DMS53 (cell line): ENCODE measurements at places on chromosomes 3 and 15.
A peak's percentile ranks its signal among the peaks of the same experiment; 100 is the strongest.

DNA sequence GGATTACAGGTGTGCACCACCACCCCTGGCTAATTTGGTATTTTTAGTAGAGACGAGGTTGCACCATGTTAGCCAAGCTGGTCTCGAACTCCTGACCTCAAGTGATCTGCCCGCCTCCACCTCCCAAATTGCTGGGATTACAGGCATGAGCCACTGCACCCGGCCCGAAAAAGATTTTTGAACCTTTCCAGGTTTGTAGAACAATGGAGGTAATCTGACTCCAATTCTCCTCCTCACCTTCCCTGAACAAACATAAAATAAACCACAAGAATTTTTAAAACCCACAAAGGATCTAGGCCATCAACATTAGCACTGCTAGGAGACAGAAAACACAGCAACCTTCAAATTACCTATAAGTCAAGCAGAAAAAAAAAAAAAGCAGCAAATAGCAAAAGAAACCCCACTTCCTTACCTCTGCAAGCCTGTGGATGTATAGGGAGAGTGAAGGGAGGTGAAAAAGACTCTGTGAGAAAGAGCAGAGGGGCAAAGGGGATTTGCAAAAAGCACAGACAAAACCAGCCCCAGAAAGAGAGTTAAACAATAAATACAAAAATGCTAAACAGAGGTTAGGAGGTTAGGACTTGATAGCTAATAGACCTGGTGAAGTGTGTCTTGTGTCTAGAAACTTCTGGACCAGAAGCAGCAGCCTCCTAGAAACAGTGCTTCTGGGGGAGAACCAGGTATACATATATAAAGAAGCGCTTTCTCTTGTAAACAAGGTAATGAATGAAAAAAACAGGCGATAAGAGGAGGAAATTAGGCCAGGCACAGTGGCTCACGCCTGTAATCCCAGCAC, 32.1 kb downstream of the TFDP2 start:
- DNase-seq, result peak; percentile 82

DNA sequence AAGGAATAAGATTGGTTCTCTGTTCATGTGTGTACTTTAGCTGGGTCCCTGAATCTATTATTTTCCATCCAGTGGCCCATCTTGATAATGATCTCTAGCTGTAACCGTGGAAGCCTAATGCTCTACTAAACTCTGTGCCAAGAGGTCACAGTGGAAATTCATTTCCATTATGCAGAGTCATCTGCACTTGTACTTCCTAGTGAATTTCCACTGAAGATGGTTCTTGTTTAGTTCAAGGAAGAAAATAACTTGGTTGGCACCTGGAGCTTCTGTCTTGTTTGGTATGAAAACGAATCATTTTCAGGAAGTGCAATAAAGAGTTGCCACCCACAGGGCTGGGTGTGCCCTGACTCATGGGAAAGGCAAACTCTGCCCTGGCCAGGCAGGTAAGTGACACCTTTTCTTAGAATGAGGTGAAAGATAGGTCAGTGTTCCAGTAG, 10.3 kb downstream of the LPP start:
- peak; percentile 58 for DNase-seq

GRCh38 chr15:34311563-34311962, 26.0 kb downstream of the SLC12A6 start:
- no peak for DNase-seq

- DNase-seq, result peak; percentile 63
These were observed 6.5 kb downstream of the SQOR start for GRCh38 chr15:45641374-45641781.

GRCh38 chr3:195163719-195164572, 107.0 kb downstream of the XXYLT1 start:
- DNase-seq, result no peak

DNA sequence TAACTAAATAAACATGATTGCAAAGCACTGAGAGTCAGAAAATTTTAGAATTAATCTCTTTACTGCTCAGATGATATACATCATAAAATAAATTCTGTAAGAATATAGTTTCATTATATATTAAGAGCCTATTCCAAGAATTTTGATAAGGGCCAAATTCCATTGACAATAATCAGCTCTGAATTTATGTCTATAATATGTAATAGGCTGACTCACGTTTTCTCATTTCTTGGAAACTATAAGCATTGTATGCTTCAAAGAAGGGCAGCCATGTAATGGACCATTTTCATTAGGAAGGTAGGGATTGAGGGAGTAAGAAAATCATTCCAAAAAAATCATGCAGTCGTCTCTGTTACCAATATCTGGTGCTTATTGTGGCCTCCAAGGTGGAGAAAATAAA, 315.9 kb downstream of the ZIC4 start:
- no peak for DNase-seq

DNA sequence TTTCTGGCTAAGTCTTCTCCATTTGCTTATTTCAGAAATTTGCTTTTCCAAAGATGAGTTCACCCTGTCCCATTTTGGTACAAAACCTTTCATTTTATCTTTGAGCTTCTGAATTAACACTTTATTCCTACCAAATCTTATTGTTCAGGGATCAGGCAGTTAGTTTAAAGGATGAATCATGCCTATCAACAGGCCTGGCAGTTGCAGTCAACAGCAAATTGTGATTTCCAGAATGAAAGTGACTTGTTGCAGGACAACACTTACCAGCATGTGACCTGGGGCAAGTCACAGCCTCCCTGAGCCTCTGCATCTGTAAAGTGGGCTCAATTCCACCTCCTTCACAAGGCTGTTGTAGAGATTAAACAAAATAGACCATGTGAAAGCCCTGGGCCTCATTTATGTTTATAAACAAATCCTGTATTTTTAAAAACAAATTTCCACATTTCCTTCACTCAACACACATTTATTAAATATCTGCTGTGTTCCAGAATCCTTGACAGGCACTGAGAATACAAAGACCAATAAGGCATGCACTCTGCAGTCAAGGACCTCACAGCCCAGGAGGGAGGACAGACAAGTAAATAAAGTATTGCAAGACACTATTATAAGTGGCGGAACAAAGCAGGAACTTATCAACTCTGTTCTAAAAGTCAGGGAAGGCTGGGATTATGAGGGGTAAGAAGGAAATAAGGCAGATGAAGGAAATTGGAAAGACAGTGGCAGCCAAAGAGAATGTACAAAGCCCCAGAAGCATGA, 359.1 kb upstream of the IL12A start:
- no peak for DNase-seq

DNA sequence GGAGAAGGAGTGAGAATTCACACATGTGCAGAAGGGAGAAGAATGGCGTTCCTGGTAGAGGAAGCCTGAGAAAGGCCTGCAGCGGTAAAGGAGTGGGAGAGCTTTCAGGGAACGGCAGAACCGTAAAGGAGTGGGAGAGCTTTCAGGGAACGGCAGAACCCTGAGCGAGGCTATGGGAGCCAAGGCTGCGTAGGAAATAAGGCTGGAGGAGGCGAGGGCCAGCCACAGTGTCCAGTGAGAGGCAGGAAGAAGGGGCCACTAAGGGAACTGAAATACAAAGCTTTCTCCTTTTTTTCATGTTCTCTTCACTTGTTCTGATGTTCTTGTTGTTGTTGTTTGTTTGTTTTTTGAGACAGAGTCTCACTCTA, 41.6 kb downstream of the GOLGA6L10 start:
- no peak for DNase-seq

GRCh38 chr3:42964266-42964665, 14.8 kb upstream of the GASK1A start:
- DNase-seq, result no peak

- no peak for DNase-seq
These were observed 234.1 kb downstream of the STAG1 start for GRCh38 chr3:136518102-136518501.

GRCh38 chr3:164192974-164193373, 885.3 kb downstream of the SI start:
- DNase-seq, result no peak

DNA sequence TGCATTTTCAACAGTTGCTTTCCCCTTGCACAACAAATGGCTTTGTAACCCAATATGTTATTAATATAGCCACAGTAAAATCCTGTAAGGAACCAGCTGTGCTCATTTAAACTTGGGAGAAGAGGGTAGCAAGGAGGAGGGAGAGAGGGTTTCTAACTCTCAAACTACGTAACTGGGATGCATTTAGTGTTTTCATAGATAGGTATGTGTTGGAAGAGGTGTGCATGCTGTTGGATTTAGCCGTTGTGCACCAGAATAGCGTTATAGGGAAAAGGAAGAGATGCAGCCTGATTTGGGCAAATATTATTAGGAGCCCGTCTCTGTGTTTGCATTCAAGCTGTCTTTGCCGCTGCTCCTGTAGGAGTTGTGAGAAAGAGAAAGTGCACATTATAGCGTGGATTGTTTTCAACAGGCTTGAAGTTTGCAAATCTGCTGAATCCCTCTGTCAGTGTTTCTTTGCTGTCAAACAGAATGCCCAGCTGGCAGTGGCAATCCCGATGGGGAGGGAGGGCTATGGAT, 39.4 kb downstream of the ARPP21 start:
- no peak for DNase-seq

DNA sequence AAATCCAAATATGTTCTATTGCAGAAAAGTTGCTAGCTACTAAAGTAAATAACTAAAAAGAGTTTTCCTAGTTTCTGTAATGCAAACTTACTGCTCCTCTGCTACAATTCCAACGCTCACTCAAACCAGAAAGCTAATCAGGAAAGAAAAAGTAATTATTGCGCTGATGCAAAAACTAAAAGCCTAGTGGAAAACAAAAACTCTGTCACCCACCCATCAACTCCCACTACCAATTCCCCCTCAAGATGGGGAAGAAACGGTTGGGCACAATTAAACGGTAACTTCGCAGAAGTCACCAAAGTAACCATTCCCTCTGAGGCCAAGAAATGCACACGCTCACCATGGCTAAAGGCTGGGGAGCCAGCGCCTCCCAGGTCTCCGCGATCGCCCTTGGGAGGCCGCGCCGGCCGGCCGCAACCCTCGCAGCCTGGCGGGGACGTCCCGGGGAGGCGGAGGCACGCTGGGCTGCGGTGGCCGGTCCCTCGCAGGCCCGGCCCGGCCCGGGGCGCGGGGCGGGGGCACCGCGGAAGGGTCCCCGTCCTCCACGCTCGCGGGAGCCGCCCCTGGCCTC, 684 bp downstream of the SLTM start:
- DNase-seq, result peak; percentile 71

- no peak for DNase-seq
These were observed 285.0 kb downstream of the THSD4 start for GRCh38 chr15:71400294-71400693.

GRCh38 chr15:90481023-90481422, 48.7 kb upstream of the CRTC3 start:
- DNase-seq, result no peak

DNA sequence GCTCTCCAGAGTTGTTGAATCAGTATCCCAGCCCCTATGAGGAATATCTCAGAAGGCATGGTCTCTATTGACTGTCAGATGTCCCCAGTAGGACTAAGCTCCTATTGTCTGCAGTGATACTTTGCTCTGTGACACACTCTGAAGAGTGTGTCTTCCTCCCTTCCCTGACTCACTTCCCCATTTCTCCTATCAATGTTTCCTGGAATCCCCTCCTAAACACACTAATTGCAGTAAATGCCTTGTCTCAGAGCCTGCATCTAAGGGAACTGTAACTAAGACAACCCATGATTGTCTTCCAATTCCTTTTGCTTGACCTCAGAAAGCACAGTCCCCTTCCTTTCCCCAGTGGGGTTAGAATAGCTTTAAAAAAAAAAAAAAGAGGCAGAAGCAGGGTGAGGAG, 397.3 kb upstream of the PROK2 start:
- DNase-seq, result no peak

DNA sequence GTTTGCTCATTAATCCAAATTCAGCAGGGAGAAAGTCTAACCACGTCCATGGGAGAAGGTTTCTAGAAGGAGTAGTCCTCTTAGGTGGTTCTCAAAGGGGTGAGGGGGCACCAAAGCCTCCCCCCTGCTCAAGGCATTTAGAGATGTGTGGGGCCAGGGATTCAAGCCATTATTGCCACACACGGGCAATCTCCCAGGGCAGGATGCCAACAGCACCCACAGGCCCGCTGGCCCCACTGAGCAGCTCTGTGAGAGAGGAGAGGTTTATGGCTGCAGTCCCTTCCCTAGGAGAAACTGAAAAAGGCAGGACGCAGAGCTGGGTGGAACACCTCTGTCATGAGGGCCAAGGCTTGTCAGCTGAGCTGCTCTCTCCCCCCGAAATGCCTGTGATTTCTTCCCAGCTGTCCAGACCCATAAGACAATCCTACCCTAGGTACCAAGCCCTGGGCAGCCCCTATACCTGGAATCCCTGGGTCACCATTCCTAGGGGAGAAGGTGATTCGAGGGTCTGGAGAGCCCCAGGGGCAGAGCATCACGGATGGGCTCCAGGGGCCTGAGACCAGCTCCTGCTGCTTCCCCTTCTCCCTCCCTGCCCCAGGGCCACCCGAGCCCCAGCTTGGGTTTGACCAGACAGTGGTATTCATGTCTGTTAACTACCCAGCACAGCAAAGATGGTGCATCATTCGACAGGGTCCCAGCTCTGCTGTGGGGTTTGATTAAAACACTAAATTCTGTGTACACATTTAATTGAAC, 39.0 kb downstream of the WHAMM start:
- no peak for DNase-seq

DNA sequence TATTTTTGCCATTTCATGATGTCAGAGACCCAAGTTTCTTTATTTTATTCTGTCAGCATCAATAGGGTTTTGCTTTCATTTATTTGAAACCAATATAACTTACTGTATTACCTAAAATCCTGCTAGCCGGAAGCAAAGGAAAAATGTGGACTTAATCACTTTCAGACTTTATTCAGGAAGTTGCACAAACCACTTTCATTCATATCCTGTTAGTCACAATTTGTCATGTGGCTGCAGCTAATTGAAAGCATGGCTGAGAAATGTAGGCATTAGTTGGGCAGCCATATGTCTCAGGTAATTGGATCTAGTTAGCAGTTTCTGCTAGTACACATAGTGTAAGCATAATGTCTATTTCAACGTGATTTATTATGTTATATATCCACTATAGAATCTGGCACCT, 462.3 kb upstream of the SGO1 start:
- DNase-seq, result no peak

GRCh38 chr15:31280831-31281216, 45.8 kb upstream of the KLF13 start:
- DNase-seq, result no peak

DNA sequence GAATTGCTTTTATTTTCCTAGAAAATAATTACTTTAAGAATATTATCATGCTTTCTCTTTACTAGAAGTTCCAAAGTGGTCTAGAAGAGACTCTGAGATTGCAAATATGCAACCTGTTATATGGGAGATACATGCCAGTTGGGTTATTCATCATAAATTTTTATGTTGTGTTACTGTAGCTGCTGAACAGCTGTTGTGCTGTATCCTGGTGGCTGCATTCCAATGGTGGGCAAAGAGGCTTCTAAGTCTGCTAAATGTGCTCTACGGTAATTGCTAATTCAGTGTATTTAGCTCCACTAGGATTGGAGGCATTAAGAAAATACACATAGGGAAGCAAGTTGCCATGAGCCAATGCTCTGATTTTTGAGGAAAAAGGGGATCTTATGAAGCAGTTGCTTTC, 409.0 kb downstream of the TUSC7 start:
- DNase-seq, result no peak

- no peak for DNase-seq
These were observed 11.5 kb downstream of the ZIC4 start for GRCh38 chr3:147394884-147395225.

- peak; percentile 37 for DNase-seq
These were observed 773.1 kb upstream of the NR2F2 start for GRCh38 chr15:95557226-95558046.
